Activated naive CD8-positive, alpha-beta T cell treated with anti-CD3 and anti-CD28 coated beads, Interleukin-2, amount 50 U/mL, for 24 hours (primary cell): ENCODE measurements at places on chromosomes 16 and 17.

DNA sequence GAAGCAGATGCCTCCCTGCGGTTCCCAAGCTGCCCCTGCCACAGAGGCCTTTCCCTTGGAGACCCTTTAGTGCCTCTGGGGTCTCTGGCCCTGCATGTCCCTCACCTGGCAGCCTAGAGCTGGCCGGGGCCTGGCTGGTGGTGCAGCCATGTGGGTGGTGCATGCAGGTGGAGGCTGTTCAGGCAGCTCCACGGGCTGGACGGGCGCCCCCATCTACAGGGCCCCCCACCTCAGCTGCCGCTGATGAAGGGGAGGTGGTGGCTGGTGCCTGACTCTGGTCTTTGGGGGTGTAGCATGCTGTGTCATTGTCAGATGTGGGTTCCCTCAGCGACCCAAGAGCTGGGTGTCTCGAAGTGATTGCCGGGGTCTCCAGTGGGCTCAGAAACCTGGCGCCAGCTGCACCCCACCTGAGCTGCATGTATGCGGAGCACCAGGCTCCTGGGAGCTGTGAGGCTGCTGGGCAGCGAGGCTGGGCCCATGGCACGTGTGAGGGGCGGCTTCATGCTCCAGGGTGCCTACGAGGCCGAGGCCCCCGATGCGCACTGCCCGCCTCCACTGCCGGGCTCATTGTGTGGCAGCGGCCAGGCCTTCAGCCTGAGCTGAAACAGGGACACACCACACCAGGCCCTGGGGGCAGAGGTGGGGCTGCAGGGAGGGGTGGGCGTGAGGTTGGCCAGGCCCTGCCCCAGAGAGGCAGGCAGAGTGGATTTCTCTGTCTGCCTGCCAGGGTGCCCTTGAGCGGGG is 57.0 kb downstream of the BAIAP2 start:
- no peak for DNase-seq

GRCh38 chr16:47966325-47966724 is 189.5 kb downstream of the ABCC12 start:
- DNase-seq, result no peak

DNA sequence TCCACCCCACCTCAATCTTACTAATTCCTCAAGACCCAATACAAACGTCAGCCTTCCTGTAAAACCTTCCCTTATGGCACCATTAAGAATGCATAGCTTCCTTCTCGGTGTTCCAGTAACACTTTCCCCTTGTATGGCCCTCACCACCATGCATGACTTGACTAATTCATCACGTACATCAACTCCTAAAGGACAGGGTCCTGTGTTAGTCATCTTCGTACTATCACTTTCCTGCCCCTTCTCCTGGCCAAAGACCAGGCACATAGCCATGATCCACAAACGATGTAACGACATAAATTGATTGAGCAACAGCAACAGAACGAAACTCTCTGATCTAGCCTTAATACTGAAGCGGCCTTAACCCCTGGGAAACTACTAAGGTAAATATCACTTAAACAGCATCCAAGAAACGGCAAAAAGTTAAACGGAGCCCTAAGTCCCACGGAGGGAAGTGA is 612 bp downstream of the PSMD12 start:
- DNase-seq, result no peak

DNA sequence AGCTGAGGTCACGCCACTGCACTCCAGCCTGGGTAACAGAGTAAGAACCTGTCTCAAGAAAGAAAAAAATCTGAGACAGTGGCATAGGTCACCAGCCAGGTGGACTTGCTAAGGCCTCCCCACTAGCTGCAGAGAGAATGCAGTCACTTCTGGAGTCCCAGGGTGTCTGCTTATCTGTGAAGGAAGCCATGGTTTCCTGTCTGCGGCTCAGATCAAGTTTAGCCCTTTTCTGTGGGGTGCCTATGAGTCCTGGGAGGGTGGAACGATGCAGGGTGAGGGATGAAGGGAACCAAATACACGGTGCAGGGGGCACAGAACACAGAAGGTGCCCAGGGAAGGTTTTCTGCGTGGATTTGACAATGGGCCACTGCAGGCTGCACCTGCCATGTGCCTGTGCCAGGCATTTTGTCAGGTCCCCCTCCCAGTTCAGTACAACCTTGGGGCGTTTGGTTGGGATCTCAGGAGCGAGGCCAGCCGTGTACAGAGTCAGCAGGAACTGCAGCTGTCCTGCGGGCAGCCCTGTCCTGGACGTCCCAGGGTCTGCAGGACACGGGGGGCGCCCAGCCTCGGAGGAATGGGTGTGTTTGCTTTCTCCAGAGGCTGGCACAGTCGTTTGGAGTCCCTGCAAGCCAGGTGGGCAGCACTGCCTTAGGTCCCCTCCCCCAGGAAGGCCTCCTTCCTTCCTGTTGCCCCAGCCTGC is 41.8 kb downstream of the RAB11FIP4 start:
- no peak for DNase-seq

- no peak for DNase-seq
Observed at GRCh38 chr17:76014925-76015261, 12.2 kb downstream of the EVPL start.
